ENCODE measurements at places on chromosomes 1 and 21. TPM values are rescaled to one million over a fixed set of nuclear protein-coding genes. Genes with fewer than 3 reads are reported as not detected.

Gene MARK1
- 1.9 TPM for total RNA-seq

Gene ELAPOR1
- 1.3 TPM for total RNA-seq

Gene PLA2G2F
- 0.47 TPM for total RNA-seq

Gene MAP1LC3C
- 0.47 TPM for total RNA-seq

Gene SIM2
- not detected for total RNA-seq

Gene HLX
- 2.4 TPM for total RNA-seq

Gene KRTAP12-2
- total RNA-seq: not detected

- H3K4me1 ChIP-seq: peaks cover 5% of the 10 kb centered on the region
- H3K27me3 ChIP-seq: no peaks in the 10 kb centered on the region
- no peak for DNase-seq
Observed at GRCh38 chr1:212930986-212931678, 19.2 kb upstream of the VASH2 start.

- no peaks in the 10 kb centered on the region for H3K4me1 ChIP-seq
- H3K27ac ChIP-seq: no peak overlapping the region
- H3K27me3 ChIP-seq: no peaks in the 10 kb centered on the region
- DNase-seq: no peak
- H3K4me3 ChIP-seq: no peak overlapping the region
Observed at GRCh38 chr1:99018313-99018712, 13.7 kb upstream of the PLPPR5 start.

- DNase-seq: no peak
- peaks cover 25% of the 10 kb centered on the region for H3K36me3 ChIP-seq
- H3K4me3 ChIP-seq: no peak overlapping the region
- no peaks in the 10 kb centered on the region for H3K27me3 ChIP-seq
- no peak overlapping the region for H3K27ac ChIP-seq
- peaks cover 4% of the 10 kb centered on the region for H3K4me1 ChIP-seq
Observed at GRCh38 chr21:45938453-45938755, 43.2 kb upstream of the COL6A1 start.

DNA sequence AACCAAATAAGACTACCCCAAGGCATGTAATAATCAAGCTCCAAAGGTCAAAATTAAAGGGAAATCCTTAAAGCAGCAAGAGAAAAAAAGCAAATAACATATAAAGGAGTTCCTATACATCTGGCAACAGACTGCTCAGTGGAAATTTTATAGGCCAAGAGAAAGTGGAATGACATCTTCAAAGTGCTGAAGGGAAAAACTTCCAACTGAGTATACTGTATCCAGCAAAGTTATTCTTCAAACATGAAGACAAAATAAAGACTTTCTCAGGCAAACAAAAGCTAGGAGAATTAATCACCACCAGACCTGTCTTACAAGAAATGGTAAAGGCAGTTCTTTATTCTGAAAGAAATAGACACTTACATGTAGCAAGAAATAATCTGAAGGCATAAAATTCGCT is 45.0 kb upstream of the SLC44A5 start:
- no peak for DNase-seq
- H3K27ac ChIP-seq: no peak overlapping the region
- H3K27me3 ChIP-seq: no peaks in the 10 kb centered on the region
- H3K4me1 ChIP-seq: no peaks in the 10 kb centered on the region
- H3K36me3 ChIP-seq: no peaks in the 10 kb centered on the region

- no peaks in the 10 kb centered on the region for H3K4me1 ChIP-seq
- H3K36me3 ChIP-seq: no peaks in the 10 kb centered on the region
- DNase-seq: no peak
- H3K27me3 ChIP-seq: no peaks in the 10 kb centered on the region
- H3K4me3 ChIP-seq: no peak overlapping the region
Observed at GRCh38 chr1:4689941-4690635, 35.7 kb downstream of the AJAP1 start.

DNA sequence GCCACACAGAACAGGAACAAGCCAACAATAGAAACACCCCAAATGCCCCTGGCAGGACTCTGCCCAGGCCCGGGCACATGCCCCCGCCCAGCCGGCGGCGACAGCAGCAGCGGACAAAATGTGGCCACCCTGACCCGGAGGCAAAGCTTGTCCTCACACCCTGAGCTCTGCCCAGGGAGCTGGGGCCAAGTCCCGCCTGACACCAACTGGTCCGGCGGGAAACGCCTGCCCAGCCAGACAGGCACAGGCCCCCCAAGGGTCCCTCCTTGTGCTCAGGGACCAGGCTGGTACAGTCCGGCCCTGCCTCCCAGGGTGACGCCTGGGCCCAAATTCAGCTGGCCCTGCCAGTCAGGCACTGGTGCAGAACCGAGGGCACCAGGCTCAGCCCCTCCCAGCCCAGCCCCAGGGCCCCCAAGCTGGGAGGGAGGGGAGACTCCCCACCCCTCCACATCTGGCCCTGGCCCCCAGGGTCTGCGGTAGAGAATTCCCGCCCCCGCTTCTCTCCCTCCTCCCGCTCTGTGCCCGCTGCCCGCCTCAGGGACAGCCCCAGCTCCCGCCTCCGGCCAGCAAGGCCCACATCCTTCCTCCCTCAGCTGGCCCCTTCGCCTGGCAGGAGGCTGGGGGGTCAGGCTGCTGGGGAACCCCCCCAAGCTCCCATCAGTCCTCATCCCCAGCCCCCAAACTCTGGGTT is 2.0 kb downstream of the AHDC1 start:
- no peaks in the 10 kb centered on the region for H3K27me3 ChIP-seq
- peak overlapping the region; percentile 72 for H3K4me3 ChIP-seq
- H3K36me3 ChIP-seq: no peaks in the 10 kb centered on the region
- H3K4me1 ChIP-seq: peaks cover 53% of the 10 kb centered on the region
- H3K27ac ChIP-seq: peak overlapping the region; percentile 75

GRCh38 chr1:44929531-44929930 is 56.9 kb downstream of the EIF2B3 start:
- no peak overlapping the region for H3K4me3 ChIP-seq
- DNase-seq: no peak
- H3K27ac ChIP-seq: no peak overlapping the region
- H3K27me3 ChIP-seq: no peaks in the 10 kb centered on the region

GRCh38 chr1:229325853-229326487 is 16.9 kb downstream of the CCSAP start:
- H3K4me3 ChIP-seq: no peak overlapping the region
- H3K36me3 ChIP-seq: peaks cover 47% of the 10 kb centered on the region
- no peaks in the 10 kb centered on the region for H3K4me1 ChIP-seq
- H3K27me3 ChIP-seq: no peaks in the 10 kb centered on the region
- no peak overlapping the region for H3K27ac ChIP-seq
- no peak for DNase-seq

GRCh38 chr21:43334214-43334958 is 92.5 kb downstream of the SIK1 start:
- no peak for DNase-seq
- H3K4me3 ChIP-seq: no peak overlapping the region
- H3K27ac ChIP-seq: no peak overlapping the region

GRCh38 chr1:222892137-222892769 is 77.4 kb downstream of the DISP1 start:
- DNase-seq: no peak
- no peaks in the 10 kb centered on the region for H3K36me3 ChIP-seq
- no peaks in the 10 kb centered on the region for H3K4me1 ChIP-seq
- H3K27me3 ChIP-seq: no peaks in the 10 kb centered on the region

GRCh38 chr1:49346767-49347349 is 570.2 kb upstream of the BEND5 start:
- H3K27me3 ChIP-seq: no peaks in the 10 kb centered on the region
- H3K4me3 ChIP-seq: no peak overlapping the region
- no peak for DNase-seq
- H3K4me1 ChIP-seq: no peaks in the 10 kb centered on the region
- H3K27ac ChIP-seq: no peak overlapping the region

GRCh38 chr21:42344631-42345030 is 6.2 kb downstream of the TFF2 start:
- no peak overlapping the region for H3K27ac ChIP-seq
- DNase-seq: no peak
- H3K4me3 ChIP-seq: no peak overlapping the region
- no peaks in the 10 kb centered on the region for H3K4me1 ChIP-seq
- no peaks in the 10 kb centered on the region for H3K27me3 ChIP-seq

DNA sequence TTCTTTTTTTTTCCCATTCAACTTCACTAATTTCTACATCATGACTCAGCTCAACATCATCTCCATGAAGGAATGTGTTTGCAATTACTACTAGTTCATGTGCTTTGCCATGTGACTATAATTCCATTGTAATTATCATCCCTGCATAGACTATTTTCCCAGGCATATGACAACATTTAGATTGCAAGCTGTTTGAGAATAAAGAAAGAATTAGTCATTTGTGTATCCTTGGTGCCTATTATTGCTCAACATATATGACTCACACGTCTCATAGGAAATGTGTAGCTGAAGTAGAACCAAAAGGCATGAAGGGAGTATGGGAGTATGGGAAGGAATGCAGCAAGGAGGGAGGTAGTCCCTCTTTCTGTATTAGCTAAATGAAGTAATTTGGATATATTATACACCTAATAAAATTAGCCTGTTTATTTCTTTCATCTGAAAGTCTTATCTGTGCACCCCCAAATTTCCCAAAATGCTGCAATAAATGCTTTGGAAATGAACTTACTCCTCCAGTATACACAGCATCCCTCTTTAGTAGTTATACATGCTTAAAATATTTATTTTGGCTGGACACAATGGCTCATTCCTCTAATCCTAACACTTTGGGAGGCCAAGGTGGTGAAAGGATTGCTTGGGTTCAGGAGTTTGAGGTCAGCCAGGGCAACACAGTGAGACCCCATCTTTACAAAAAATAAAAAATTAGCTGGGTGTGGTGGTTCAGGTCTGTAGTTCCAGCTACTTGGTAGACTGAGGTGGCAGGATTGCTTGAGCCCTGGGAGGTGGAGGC is 316.9 kb upstream of the ADGRL4 start:
- no peaks in the 10 kb centered on the region for H3K27me3 ChIP-seq
- no peak overlapping the region for H3K27ac ChIP-seq

GRCh38 chr1:201110616-201111015 is 1.6 kb downstream of the CACNA1S start:
- H3K27me3 ChIP-seq: peaks cover 5% of the 10 kb centered on the region
- no peaks in the 10 kb centered on the region for H3K36me3 ChIP-seq
- H3K4me3 ChIP-seq: no peak overlapping the region
- H3K27ac ChIP-seq: no peak overlapping the region
- H3K4me1 ChIP-seq: peaks cover 10% of the 10 kb centered on the region
- no peak for DNase-seq

GRCh38 chr1:103514920-103515503 is 10.5 kb upstream of the RNPC3 start:
- H3K4me1 ChIP-seq: no peaks in the 10 kb centered on the region
- H3K36me3 ChIP-seq: no peaks in the 10 kb centered on the region
- H3K4me3 ChIP-seq: no peak overlapping the region
- no peaks in the 10 kb centered on the region for H3K27me3 ChIP-seq
- H3K27ac ChIP-seq: no peak overlapping the region

Measured in thymus (tissue), 14 donors.